ENCODE measurements at places on chromosomes 11 and 22. TPM values are rescaled to one million over a fixed set of nuclear protein-coding genes. Genes with fewer than 3 reads are reported as not detected.

Gene GLYATL2
- not detected for total RNA-seq

Gene MCAT
- total RNA-seq = 13.3 TPM

DNA sequence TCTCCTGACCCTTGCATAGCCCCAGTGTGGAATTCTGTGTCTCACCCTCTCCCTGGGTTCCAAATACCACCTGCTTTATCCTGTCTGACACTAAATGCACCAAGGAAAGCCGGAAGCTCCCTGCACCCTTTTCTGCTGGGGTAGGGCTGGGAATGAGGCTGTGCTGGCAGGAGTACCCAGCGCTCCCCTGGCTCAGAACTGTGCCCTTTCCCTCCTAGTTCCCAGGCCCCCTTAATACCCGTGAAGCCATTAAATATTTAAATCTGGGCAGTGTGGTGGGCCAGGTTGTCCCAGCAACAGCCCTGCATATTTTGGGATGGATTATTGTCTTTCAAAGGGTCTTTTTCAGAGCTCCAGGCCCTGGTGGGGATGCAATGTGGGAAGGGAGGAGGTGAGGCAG, 63.0 kb downstream of the TP53I11 start:
- no peak for DNase-seq

- DNase-seq = no peak
Observed at GRCh38 chr11:110078923-110079544, 14.2 kb upstream of the ZC3H12C start.
